Left lung (tissue), 14 donors: ENCODE measurements at places on chromosomes 2 and 18. TPM values are rescaled to one million over a fixed set of nuclear protein-coding genes. Genes with fewer than 3 reads are reported as not detected.

DNA sequence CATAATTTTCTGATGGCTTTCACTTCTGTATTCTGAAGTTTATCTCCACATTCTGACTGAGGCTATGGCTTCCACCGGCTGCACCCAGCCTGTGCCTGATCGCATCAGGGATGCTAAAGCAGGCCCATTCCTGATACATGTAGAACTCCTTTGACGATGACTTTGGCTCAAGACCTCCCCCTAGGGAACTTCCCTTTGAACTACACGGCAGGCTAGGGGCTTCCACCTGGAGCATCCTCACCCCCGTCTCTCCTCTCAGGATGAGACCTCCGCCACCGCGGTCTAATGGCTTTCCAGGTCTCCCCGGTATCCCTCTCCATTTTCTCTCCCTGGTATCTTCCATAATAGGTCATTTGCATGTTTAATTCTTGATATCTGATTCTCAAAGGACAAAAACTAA, 214.9 kb upstream of the CHST9 start:
- peak; percentile 39 for DNase-seq

GRCh38 chr18:65968239-65969004, 217.6 kb downstream of the CDH7 start:
- DNase-seq: no peak

GRCh38 chr2:232463701-232464543, 8.0 kb downstream of the ALPI start:
- DNase-seq: no peak

DNA sequence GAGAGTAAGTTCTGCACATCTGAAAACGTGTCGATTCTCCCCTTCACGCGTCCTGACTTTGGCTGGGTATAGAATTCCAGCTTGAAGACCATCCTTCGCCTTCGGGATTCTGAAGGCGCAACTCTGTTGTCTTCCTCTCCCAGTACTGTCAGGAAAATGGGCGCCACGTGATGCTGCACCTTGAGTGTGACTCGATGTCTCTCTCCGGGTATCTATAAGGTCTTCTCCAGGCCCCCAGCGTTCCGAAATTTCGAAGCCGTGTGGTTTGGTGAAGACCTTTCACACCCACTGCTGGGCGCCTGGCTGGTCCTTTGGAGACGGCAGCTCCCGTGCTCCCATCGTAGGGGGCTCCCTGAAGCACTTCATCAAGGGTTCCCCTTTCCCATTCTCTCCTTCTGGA, 203.7 kb downstream of the HDAC4 start:
- peak; percentile 54 for DNase-seq

DNA sequence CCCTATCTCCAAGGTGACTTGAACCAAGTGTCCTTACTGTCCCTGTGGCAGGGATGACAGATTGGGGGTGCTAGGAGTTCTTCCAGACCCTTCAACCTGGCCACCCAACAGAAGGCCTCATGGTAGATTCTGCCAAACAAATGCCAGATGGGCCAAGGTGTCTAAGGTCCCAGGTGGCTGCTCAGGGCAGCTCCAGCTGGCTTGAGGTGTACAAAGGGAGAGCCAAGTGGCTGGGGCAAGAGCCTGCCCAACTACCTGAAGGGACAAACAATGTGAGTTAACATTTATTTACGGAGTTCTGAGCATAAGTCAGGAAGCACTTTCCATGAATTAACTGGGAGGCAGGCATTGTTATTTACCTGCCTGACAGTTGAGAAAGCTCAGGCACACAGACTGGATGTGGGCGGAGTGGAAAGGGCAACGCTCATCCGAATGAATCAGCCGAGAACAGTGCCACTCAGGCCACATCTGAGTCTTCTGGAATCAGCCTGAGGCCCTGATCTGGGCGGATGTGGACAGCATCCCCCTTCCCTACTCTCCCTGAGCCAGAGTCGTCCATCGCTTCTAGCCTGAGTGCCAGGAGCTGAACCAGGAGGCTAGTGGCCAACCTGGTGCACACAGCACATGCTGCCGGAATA, 4.4 kb upstream of the KCNIP3 start:
- no peak for DNase-seq

Gene RTP5
- total RNA-seq: not detected
